ENCODE measurements at places on chromosomes 3 and 15.

GRCh38 chr3:151804267-151804666, 9.6 kb upstream of the AADAC start:
- DNase-seq = no peak

DNA sequence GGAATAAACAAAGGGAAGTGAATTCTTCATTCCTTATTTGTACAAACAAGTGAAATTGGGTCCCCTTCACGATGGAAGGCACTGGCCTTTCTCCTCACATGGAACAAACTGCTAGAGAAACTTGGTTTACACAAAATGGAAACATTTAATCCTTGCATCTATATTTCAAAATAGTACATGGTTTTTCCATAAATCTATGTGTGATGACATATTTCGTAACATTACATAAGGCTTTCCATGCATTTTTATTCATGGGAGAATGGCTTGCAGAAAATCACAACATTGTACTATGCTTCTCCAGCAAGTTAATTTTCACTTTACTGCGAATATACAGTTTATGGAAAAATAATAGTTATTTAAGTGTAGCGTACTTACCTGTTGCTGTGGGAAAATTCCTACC, 81.0 kb upstream of the CDIN1 start:
- no peak for DNase-seq

- DNase-seq = no peak
These were observed 78.5 kb upstream of the SYNPR start for GRCh38 chr3:63199606-63200005.

GRCh38 chr3:111937871-111938270, 41.0 kb upstream of the ABHD10 start:
- no peak for DNase-seq

DNA sequence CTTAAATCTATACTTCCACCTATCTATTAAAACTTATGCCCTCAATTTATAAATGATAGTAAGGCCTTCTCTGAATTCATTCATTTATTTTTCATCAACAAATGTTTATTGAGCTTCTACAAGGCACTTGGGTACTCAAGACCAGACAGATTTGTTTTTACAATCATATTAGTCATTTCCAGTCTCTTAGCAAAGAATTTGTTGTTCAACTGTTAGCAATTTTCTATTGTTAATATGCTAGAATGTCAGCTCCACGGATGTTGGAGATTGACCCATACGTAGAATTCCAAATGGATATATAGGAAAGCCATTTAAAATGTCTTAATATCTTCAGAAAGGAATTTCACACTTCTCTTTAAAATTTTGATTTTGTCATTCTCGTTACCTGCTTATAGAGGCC, 36.7 kb downstream of the ZBTB38 start:
- no peak for DNase-seq

GRCh38 chr15:65374821-65375401, 2.9 kb downstream of the IGDCC3 start:
- no peak for DNase-seq

- DNase-seq = no peak
These were observed 152.5 kb upstream of the P2RY1 start for GRCh38 chr3:152682477-152682876.

Data from brain (organoid and tissue), 16 donors.